Cortex of kidney (tissue), 1 donor: ENCODE measurements at places on chromosomes 13 and 19.

- no peak for DNase-seq
Observed at GRCh38 chr13:42720113-42720857, 61.1 kb upstream of the FAM216B start.

GRCh38 chr19:21677696-21678418 is 89.5 kb downstream of the ZNF100 start:
- no peak for DNase-seq

GRCh38 chr13:106393776-106394175 is 141.7 kb downstream of the EFNB2 start:
- no peak for DNase-seq

DNA sequence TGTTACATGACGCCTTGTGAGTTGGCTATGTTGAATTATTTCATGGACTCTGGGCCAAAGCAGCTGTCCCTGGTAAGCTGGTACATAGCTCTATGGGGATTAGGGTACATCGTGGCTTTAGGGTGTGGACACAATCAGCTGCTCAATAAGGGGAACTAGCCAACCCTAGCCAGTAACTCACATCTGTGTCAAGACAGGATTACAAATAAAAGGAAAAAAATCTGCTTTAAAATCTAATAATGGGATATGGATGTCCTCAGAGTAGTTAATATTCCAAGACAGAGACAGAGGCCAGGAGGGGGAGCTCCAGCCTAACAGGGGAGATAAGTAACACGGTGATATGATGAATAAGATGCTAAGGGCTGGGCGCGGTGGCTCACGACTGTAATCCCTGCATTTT is 21.1 kb upstream of the ZNF766 start:
- DNase-seq, result no peak

DNA sequence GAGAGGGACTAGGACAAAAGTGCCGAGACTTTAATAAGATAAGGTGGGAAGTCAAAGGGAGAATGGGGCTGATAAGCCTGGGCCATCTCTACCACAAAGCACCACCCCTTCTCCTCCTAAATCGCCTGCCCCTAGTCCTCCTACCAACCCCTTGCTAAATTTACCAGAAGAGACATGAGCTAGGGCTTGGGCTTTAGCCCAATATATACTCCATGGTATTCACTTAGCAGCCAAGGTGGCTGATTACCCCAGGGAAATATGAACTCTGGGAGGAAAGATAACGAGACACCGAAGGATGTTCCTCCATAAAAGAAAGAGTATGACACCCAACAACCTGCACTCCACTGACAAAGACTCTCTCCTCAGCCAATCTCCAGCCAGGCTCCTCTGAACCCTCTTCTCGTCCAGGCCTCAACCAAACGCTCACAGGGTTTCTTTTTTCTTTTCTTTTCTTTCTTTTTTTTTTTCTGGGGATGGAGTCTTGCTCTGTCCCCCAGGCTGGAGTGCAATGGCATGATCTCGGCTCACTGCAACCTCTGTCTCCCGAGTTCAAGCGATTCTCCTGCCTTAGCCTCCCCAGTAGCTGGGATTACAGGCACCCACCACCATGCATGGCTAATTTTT is 610.2 kb downstream of the UQCRFS1 start:
- DNase-seq, result no peak

DNA sequence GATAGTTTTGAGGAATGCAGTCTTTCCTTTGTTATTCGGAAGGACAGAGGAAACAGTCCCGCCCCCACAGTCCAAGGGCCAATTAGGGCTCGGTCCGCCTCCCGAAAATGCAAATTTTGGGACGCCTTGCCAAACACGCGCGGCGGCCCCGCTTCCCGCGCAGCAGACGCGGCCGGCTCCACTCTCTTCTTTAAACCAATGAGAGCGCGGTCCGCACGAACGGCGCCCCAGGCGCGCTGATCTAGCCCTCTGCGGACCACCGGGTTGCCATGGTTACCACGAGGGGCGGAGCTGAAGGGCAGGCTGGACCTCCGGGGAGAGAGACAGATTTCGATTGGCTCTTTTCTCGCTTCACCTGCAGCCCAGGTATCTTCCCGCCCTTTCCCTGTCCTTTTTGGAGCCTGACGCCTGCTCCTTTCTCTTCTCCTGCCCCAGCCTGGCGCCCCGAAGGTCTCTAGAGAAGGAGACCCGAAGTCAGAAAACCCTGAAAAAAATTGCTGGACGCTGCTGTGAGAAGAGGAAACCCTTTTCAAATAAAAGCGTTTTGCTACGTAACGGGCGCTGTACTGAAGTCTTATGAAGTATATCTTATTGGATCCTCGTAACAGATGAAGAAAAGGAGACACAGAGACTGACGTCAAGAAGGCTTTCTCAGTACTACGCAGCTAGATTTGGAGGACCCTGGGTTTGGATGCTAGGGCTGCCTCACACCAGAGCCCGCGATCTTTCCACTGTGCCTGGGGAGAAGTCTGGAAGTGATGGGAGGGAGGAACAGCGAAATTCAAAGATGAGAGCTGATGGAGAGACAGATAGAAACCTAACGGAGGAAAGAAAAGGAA is 2.0 kb downstream of the PTH2 start:
- no peak for DNase-seq

GRCh38 chr13:104759069-104759468 is 1692.9 kb upstream of the SLC10A2 start:
- no peak for DNase-seq

- DNase-seq, result no peak
Observed at GRCh38 chr13:20178156-20178555, 14.6 kb downstream of the GJB2 start.

DNA sequence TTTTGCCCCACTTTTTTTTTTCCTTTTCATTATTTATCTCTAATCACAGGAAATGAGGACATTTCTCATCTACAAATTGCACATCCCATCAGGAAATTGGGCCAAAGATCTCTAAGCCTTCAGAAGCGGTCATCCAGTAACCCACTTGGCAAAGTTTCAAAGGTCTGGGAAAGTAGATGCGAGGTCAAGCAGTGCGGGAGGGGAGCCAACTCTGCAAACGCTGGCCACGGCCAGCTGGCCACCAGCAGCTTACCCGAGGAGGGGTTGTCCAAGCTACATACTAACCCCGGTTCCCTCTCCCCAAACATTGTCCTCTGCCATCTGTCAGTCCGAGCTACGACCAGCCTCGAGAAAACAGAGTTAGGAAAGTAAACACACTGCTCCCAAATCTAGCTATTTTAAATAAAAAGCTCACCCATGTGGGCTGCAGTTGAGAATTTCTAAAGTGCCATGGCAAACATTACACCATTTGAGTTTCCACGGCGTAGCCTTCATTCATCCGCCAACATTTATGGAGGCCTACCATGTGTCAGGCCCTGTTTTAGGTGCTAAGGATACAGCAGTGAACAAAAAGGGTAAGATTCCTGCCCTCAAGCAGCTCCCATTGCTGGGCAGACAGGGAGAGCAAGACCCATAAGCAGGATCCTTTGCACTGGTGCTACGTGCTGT is 11.5 kb downstream of the FFAR2 start:
- no peak for DNase-seq

DNA sequence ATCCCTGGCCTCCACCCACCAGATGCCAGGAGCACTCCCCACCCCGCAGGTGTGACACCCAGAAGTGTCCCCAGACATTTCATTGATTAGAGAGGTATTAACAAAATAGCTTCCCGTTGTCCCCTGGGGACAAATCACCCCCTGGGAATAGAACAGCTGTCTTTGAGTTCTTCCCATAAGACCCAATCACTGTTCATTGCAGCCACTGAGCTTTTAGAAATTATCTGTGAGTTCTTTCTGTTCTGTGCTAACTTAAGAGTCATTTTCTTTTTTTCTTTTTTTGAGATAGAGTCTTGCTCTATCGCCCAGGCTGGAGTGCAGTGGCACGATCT is 32.8 kb downstream of the MYO9B start:
- no peak for DNase-seq

- no peak for DNase-seq
Observed at GRCh38 chr19:54364775-54365257, at the start of gene LAIR1. Gene LAIR1, minus strand, starts transcription at chr19:54364931. Its CDS starts 127 bp downstream, at chr19:54364804.
